ENCODE measurements at places on chromosomes 1 and 21.

GRCh38 chr21:26835027-26835713 lies 10.0 kb downstream of the ADAMTS1 start:
- no peak for DNase-seq

DNA sequence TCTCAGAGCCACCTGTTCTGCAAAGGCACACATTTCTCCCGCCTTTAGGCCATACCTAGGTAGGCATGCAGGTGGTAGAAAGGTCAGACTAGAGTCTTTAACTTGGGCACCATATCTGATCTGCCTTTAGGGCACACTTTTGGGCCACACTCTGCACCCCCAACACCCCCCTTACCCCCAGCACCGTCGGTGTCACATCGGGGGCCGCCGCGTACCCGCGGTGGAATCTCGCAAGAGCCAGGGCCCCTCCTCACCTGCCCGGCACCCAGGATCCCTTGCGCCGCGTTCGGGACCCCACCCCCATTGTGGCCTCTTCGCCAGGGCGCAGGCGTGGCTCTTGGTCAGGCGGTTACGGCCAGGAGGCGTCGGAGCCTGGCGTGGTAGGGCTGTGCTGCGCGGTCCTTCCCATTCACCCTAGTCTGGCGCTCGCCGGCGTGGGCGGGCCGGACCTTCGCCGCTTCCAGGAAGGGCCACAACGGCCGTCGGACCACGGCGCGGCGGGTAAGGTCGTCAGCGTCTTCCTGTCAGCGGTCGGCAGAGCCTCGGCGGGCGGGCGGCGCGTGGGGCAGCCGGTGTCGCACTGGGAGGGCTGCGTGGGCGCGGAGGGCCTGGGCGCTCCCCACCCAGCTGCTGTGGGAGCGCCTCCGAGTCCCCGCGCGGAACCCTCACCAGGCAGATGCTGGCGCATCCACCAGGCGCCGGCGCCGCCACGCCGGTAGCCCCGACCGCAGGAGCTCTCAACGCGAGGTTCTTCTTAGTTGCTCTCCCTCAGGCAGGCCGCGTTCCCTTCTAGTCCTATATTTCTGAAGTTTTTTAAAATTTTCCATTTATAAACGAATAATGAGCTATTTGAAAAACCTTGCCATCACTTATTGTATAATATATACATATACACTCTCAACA lies at the start of gene DNAH14:
Gene DNAH14 (plus strand): TSS at position 341 of the 903 bp plus-strand sequence. CDS start 23,028 bp downstream, outside the sequence.
- DNase-seq: peak; percentile 90

GRCh38 chr1:44723064-44723463 lies 7.9 kb downstream of the RNU5D-1 start:
- no peak for DNase-seq

- no peak for DNase-seq
These were observed 459.8 kb downstream of the KCNT2 start for GRCh38 chr1:196148367-196148970.

DNA sequence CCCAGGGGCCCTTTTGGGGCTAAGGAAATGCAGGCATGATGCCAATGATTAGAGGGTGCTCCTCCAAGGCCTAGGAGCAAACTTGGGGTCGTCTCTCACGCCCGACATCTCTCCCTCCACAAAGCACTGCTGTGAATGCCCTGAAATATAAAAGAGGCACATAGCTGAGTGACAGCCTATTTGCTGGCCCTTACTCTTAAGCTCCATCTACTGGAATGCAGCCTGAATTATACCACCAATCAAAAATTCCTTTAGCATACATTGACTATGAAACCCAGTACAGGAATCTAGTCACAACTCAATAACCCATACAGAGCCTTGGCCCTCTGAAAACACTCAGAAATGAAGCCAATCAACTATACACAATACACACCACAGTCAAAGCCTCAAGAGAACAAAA lies 105.5 kb downstream of the LRIG2 start:
- no peak for DNase-seq

- no peak for DNase-seq
These were observed 12.5 kb upstream of the SARS1 start for GRCh38 chr1:109201123-109201703.

DNA sequence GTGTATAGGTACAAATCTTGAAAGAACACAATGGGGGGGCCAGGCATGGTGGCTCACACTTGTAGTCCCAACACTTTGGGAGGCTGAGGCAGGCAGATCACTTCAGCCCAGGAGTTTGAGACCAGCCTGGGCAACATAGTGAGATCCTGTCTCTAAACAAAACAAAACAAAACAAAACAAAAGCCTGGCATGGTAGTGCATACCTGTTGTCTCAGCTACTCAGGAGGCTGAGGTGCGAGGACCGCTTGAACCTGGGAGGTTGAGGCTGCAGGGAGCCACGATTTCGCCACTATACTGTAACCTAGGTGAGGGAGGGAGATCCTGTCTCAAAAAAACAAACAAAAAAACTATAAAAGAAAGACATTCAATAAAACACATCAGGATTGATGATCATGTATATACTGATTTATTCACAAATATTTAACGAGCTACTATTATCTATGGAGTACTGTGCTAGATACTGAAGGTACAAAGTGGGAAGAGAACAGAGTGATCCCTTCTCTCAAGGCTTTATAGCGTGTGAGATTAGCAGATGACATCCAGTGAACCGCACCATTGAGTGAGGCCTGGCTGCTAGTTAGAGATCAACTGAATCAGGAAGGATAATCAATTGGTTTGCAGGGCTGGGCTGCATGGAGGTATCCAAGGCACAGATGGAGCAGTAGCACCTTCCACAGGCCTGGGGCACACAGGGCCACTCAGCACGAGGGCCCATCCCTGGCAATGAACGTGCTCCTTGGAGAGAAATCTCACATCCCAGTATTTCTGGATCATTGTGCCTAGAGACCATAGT lies 26.4 kb downstream of the ELF3 start:
- no peak for DNase-seq

GRCh38 chr1:185742403-185742802 lies 8.2 kb downstream of the HMCN1 start:
- no peak for DNase-seq

GRCh38 chr21:28106370-28106890 lies 886.2 kb downstream of the LTN1 start:
- no peak for DNase-seq

- no peak for DNase-seq
These were observed 62.7 kb downstream of the AGPAT3 start for GRCh38 chr21:43927591-43928221.

DNA sequence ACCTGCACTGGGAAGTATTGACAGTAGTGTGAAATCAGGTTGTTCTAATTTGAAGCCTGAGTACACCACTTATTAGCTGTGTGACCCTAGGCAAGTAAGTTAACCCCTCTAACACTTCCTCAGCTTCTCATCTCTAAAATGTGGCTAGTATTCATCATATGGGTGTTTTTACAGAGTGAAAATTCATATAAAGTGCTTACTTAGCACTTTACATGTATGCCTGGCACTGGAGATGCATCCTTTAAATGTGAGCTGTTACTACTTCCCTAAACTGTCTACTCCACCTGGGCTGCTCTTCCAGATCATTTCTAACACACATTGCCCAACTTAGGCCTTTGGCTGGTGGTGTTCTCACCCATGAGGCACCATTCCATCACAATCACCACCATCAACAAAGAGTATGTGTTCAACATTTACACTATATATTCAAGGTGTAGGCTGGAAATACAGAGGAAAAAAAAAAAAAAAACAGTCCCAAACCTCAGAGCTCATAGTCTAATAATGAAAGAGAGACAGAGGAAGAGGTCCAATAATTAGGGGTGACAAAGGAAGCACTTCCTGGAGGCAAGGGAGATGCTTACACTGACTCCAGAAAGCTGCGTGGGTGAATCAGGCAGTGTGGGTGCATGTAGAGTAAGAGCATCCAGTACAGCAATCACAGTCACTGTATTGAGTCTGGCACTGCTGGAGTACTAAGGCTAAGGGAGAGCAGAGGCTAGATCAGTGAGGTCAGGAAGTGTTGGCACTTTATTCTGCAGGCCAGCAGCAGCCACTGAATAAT lies 3.6 kb downstream of the STX6 start:
- no peak for DNase-seq

DNA sequence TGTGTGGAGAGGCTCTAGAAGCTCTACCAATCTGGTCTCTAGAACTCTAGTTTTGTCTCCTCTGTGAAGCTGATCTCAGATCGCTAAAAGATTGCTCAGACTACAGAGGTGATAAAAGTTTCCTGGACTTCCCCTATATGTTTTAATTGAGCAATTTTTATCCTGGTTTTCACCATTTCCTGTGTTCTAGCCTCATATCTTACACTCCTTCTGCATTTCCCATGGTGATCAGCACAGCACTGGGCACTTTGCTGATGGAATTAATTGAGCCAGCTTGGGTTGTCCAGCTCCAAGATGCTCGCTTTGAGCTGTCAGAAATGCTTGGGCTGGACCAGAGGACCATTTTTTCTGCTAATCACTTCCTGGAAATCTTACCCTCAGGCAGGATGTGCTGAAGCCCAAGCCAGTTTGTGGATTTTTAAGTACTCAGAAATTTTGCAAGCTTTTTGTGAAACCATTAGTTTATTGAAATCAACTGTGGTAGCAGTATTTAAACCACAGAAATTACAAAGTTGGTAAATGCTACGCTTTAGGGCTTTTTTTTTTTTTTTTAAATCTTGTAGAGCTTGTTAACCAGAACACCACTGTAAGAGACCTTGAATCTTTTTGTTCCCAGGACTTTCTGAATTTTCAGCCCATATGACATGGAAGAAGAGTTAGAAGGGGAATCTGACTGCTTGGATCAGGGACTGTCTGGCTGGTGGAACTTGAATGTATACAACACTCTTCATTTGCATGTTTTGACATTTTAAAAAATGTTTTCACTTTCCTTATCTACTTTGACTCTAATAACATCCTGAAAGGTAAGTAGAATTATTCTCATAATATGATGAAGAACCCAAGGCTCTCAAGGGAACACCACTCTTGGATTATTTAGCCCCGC lies 28.4 kb downstream of the CD48 start:
- no peak for DNase-seq

- no peak for DNase-seq
These were observed 74.4 kb downstream of the CAMTA1 start for GRCh38 chr1:6859415-6860343.

DNA sequence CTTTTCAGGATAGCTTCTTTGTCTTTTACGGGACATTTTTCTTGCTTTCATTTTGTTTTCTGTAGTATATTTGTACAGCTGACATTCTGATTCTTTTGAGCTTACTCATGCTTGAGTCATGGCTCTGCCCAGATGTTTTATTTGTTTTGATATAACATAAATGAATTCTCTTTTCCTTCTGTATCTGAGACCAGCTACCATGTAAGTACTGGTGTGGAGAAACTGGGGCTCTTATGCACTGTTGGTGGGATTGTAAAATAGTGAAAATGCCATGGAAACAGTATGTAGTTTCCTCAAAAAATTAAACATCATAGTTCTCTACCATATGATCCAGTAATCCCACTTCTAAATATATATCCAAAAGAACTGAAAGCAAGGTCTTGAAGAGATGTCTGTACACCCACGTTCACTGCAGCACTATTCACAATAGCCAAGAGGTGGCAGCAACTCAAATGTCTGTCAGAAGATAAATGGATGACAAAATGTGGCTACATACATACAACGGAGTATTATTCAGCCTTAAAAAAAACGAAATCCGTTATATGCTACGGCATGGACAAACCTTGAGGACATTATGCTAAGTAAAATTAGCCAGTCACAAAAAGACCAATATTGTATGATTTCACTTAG lies 61.4 kb downstream of the EIF2B3 start:
- no peak for DNase-seq

- DNase-seq: no peak
These were observed 86.9 kb upstream of the SPAG17 start for GRCh38 chr1:118271883-118272282.

DNA sequence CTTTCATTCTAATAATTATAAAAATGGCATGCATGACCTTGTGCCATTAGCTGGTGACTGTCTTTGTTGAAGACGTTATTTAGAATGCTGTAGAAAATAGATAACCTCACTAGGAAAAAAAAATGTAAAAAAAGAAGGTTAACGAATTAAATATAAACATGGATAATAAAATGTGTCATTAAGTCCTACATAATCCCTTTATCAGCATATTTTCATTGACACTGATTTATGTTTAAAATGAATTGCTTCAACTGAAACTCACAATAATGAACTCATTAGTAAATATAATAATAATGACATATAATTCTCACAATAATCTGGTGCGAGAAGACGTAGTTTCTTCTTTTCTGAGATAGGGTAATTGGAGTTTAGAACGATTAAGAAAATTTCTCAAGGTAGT lies 4.7 kb downstream of the TMPRSS15 start:
- DNase-seq: no peak

GRCh38 chr1:10108134-10108663 lies 75.4 kb downstream of the UBE4B start:
- no peak for DNase-seq

DNA sequence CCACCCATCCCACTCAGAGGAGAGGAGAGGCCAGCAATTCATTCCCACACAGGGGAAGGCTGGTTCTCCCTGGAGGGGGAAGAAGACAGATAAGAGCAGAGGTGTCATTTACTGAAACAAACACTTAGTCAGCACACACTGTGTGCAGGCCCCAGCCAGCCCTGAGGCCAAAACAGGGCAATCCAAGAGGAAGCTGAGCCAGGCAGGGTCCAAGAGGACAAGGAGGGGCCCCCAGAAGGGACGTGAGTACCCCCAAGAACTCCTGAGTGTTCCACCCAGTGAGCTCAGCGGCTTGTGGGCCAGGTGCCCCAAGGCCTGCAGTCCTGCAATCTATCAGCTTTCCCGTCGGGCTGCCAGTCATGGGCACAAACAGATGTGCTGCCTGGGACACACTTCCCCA lies 15.8 kb downstream of the ADGRB2 start:
- DNase-seq: no peak

GRCh38 chr1:234690872-234691271 lies 80.9 kb upstream of the IRF2BP2 start:
- DNase-seq: no peak

- DNase-seq: no peak
These were observed 452.9 kb downstream of the MATN1 start for GRCh38 chr1:30270461-30270860.

GRCh38 chr1:230661976-230662375 lies 19.7 kb downstream of the COG2 start:
- no peak for DNase-seq

DNA sequence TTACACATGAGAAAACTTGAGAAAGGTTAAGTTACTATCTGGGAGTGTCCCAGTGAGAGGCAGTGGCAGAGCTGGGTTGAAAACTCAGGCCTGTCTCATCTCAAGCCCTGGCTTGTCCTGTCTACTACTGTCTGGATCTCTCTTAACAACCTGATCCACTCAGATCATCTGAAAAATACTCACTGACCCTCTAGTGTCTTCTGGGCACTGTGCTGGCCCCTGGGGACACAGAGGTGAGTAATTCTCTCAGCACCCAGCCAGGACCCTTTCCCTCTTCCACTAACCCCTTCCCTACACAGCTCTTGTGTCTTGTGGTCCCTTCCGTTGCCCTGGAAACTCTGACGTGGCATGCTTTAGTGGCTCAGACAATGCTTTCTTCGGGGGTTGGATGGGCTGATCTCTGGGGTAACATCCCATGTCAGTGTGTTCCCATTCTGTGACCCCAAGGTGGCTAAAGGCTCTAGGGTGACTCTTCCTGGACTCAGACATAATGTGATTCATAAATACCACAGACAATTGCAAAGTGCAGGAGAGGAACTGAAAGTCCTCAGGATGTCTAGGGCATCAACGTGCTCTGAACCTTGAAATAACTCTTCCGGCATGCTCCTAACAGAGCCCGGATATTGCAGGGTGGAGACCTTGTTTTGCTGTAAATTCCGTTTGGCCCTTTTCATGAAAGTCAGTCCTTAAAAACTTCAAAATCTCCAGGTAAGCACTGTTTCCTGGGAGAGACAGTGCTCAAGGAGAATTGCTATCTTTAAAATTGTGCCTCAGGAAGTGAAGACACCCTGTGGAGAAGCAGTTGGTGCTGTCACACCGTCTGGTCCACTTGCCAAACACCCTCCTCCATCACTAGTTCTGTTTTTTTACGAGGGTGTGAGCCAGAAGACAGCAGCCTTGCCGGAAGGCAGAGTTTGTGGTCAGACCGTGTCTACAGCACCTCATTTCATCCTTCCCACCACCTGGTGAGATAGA lies 4.0 kb downstream of the SHISAL2A start:
- DNase-seq: no peak
